ENCODE measurements at places on chromosomes 7 and 10.

- DNase-seq, result no peak
Observed at GRCh38 chr10:24209432-24209771, 464 bp downstream of the KIAA1217 start.

GRCh38 chr10:132723330-132723970, 62.5 kb downstream of the NKX6-2 start:
- DNase-seq, result no peak

GRCh38 chr10:9038146-9038714, 983.7 kb downstream of the GATA3 start:
- no peak for DNase-seq

DNA sequence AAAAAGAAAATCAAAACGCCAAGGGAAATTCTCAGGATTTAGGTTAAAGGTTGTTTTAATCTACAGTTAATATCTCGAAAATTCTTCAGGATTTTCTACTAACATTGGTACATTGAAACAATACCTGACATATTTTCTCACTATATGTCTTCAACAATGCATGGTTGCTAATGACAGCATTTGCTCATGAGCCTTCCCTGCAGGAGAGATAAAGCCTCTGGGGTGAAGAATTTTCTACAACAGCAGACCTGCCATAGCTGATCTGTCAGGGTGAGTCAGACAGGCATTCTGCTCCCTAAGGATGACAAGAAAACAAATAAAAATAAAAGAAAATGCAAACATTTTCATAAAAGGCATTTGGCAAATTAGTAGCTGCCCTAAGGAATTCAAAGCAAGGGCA, 11.7 kb upstream of the GPR37 start:
- DNase-seq, result no peak

- peak; percentile 57 for DNase-seq
Observed at GRCh38 chr7:142568435-142569097, 180.7 kb upstream of the PRSS1 start.

DNA sequence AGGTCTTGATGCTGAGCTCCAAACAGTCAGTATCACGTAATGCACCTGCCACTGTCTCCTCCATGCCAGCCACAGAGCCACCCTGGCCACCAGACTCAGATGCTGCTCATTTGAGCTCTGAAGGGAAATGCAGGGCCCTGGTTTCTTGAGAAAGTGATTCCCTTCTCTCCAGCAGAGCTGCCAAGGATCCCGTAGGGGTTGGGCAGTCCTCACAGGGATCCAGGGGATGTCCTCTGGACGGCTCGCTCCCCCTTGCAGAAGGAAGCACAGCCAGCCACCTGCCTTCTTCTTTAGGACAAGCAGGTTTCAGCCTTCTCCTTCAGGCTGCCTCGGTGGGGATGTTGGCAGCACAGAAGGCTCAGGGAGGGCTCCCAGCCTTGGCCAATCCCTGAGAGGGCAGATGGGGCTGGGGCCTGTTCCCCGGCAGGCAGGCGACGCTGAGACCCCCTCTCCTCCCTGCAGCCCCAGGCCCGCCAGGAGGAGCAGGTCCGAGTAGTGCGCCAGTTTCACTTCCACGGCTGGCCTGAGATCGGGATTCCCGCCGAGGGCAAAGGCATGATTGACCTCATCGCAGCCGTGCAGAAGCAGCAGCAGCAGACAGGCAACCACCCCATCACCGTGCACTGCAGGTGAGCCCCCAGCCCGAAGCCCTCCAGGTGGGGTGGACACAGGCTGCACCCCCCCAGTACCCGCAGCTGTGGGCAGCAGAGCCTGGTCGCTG, 48.9 kb downstream of the MKI67 start:
- no peak for DNase-seq

DNA sequence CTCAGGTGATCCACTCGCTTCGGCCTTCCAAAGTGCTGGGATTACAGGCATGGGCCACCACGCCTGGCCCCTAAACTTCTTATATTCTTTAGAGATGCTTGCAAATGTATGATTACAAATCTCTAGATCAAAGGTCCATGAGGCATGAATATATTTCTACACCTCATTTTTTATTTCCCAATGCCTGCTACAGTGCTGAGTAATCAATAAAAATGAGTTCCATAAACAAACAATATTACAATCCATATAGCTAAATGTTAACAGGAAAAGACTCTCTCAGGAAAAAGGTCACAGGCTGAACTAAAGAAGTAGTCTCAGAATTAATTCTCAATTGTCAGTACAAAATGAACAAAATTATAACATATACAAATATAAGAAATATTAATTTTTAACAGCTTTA, 90.8 kb downstream of the LMBR1 start:
- no peak for DNase-seq

DNA sequence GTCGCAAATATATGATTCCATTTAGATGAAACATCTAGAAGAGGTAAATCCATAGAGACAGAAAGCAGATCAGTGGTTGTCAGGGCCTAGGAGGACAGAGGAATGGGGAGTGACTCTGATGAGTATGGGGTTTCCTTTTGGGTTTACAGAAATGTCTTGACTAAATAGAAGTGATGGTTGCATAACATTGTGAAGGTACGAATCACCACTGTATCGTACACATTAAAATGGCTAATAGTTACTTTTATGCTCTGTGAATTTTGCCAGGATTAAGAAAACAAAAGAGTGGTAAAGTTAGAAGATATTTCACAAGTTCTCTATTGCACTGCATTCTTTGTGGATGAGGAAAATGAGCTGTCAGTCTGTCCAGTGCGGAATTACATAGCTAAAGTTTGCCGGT, 407.4 kb downstream of the KCNMA1 start:
- no peak for DNase-seq

DNA sequence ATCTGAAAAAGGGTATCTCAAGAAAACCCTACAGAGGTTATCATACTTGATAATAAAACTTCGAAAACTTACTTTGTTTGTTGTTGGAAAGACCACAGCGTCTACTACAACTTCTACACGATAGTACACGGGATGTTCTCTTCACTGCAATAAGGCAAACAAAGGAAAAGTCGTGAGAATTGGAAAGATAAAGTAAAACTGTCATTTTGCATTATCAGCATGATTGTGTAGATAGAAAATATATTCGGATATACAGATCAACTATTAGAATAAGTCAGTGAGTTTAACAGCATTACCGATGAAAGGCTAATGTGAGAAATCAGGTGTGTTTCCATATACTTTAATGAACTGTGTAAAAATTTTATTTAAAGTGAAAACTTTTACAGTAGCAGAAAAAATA, 287.4 kb downstream of the KLF6 start:
- DNase-seq, result no peak

DNA sequence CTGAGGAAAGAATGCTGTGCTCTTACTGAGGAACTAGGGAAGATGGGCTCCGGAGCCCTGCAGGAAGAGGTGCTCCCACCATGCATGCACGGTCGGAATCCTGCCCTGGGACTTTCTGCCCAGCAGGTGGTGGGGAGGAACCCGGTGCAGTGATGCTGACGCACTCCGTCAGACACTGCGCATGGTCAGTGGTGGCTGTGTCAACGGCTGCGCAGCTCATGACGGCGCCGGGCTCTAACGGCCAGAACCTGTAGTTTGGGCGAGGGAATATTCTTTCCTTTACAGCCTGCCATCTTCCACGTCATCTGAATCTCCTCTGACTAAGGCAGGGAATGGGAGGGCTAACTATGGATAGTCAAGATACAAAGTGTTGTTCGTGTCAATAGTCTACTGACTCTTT, 189.2 kb upstream of the MGMT start:
- DNase-seq, result no peak

DNA sequence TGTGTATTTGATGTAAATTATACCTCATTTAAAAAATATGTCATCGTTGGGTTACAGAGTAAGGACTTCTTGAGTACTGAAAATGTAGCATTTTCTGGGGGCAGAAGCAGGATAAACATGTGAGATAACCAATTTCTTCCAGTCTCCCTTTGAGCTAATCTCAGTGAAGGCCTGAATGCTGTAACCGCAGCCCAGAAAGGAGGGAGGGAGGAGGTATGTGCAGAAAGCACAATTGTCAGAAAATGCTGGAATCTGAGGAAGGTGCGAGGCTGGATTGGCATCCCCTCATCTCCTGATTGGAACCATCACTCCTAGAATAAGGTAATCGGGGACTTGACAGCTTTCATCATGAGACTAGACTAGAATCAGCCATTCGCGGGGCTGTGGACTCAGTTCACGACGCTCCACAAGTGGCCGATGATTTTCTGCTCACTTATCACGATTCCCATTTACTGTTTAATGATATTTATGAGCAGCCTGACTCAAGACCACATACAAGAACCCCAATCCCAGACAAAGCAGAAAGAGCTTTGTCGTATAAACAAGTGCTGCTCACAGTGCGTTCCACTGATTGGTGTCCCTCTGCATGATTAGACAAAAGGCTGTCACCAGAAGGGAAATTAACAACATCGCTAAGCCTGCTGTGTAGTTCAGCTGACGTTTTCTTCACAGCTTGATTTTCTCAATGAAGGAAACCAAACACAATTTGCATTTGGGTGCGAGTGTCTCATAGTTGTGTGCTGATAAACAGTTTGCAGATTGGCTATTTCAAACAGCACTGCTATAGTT, 93.2 kb downstream of the SVIL start:
- DNase-seq, result no peak

- no peak for DNase-seq
Observed at GRCh38 chr7:18780266-18780665, 284.7 kb downstream of the HDAC9 start.

DNA sequence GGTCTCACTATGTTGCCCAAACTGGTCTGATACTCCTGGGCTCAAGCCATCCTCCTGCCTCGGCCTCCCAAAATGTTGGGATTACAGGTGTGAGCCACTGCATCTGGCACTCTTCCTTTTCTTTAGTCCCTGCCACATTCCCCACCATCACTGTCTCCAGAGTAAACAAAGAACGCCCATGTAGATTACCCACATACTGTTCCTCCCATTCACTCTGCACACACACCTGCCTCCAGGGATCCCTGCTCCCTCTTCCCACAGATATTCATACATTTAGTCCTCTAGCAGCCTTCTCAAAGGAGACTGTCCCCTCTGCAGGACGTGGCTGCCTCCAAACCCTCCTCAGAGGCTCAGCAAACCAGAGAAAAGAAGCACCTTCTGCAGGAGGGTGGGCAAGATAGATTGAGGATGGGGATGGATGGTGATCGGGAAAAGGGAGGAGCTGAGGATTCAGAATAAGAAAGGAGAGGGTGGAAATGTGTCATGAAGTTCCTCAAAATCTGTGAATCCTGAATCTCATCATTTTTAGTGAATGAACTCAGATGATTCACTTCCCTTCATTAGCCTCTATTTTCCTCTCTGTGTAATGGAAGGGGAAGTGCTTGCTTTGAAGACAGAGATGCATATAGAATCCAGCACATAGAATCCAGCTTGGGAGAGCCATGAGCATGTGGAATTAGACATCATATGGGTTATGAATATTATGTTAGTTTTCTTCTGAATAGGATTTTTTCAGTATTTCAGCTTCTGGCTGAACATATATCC, 5.5 kb upstream of the PLAU start:
- DNase-seq, result no peak
